ENCODE measurements at places on chromosomes 1 and 21. TPM values are rescaled to one million over a fixed set of nuclear protein-coding genes. Genes with fewer than 3 reads are reported as not detected.

GPR37L1 gene
- 0.06 TPM for total RNA-seq

GRCh38 chr1:95216292-95216990 lies 17.6 kb upstream of the RWDD3 start:
- no peaks in the 10 kb centered on the region for H3K36me3 ChIP-seq
- H3K4me3 ChIP-seq: no peak overlapping the region
- no peaks in the 10 kb centered on the region for H3K4me1 ChIP-seq
- no peak for DNase-seq

GRCh38 chr21:45510466-45510955 lies 31.7 kb downstream of the SLC19A1 start:
- peaks cover 3% of the 10 kb centered on the region for H3K4me1 ChIP-seq
- no peak overlapping the region for H3K4me3 ChIP-seq
- H3K36me3 ChIP-seq: no peaks in the 10 kb centered on the region
- H3K27me3 ChIP-seq: no peaks in the 10 kb centered on the region
- H3K27ac ChIP-seq: no peak overlapping the region

DNA sequence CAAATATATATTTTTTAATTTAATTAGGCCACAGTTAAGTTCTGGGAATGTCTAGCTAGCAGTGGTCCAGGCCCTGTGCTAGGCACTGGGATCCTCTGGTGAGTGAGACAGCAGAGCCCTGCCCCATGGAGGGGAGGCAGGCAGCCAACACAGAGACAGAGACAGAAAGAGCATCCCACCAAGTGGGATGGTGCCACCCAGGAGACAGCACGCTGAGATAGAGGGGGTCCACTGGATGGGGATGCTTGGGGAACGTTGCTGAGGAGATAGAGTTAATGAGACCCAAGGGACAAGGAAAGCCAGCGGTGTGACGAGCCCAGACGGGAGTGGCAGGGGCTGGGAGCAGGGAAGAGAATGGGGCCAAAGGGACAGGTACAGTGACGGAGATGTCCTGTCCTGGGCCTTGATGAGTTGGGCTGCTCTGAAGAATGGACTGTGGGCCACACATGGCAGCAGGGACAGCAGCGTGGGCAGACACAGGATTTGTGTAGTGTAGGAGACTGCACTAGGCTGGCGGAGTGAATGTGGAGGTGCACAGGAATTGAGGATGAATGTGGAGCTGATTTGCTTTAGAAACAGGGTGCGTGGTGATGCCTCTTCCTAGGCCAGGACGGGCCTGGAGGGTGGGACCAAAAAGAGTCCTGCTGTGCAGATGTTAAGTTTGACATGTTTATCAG lies 22.8 kb downstream of the RAB4A start:
- DNase-seq: no peak
- H3K27ac ChIP-seq: no peak overlapping the region
- peaks cover 5% of the 10 kb centered on the region for H3K36me3 ChIP-seq
- H3K4me1 ChIP-seq: no peaks in the 10 kb centered on the region
- no peaks in the 10 kb centered on the region for H3K27me3 ChIP-seq

GRCh38 chr1:228691926-228692325 lies 43.4 kb upstream of the RHOU start:
- no peaks in the 10 kb centered on the region for H3K4me1 ChIP-seq
- no peak overlapping the region for H3K4me3 ChIP-seq
- no peaks in the 10 kb centered on the region for H3K36me3 ChIP-seq

GRCh38 chr1:232702911-232703310 lies 73.0 kb upstream of the SIPA1L2 start:
- no peak overlapping the region for H3K4me3 ChIP-seq
- no peaks in the 10 kb centered on the region for H3K27me3 ChIP-seq
- H3K36me3 ChIP-seq: no peaks in the 10 kb centered on the region
- DNase-seq: no peak
- no peak overlapping the region for H3K27ac ChIP-seq
- H3K4me1 ChIP-seq: peaks cover 2% of the 10 kb centered on the region

DNA sequence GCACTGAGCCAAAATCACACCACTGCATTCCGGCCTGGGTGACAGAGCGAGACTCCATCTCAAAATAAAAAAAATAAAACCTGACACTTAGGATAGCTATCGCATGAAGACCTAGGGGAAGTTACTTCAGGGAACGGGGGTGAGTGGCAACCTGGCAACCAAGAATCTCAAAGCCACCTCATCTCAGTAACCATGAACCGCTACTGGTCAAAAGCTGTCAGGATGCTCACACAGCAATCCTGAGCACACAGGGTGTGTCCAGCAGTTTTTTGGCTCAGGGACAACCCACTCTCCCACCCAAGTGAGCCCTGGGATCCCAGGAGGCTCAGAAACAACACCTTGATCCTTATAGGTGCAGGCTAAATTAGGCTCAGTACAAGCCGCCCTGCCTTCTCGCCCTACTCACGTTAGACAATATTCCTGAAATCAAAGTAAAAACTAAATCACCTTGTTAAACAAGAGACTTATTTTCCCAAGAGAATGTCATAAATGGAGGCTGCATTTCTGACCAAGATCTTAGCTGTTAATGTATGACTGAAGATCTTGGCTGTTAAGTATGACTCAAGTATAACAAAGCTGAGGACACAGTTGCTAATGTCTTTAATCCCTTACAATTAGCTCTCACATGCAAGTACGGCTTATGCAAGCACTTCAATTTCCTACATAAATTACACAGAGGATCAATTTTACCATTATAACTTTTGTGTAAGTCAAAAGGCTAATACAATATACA lies 48.3 kb upstream of the NADK start:
- DNase-seq: no peak
- peaks cover 4% of the 10 kb centered on the region for H3K4me1 ChIP-seq
- peak overlapping the region; percentile 2 for H3K27ac ChIP-seq
- H3K4me3 ChIP-seq: no peak overlapping the region
- H3K27me3 ChIP-seq: no peaks in the 10 kb centered on the region
- peaks cover 3% of the 10 kb centered on the region for H3K36me3 ChIP-seq

Data from neural progenitor cell (in vitro differentiated cells).